Breast epithelium (tissue), 4 donors: ENCODE measurements at places on chromosomes 13 and 19.
A peak's percentile ranks its signal among the peaks of the same experiment; 100 is the strongest.

DNA sequence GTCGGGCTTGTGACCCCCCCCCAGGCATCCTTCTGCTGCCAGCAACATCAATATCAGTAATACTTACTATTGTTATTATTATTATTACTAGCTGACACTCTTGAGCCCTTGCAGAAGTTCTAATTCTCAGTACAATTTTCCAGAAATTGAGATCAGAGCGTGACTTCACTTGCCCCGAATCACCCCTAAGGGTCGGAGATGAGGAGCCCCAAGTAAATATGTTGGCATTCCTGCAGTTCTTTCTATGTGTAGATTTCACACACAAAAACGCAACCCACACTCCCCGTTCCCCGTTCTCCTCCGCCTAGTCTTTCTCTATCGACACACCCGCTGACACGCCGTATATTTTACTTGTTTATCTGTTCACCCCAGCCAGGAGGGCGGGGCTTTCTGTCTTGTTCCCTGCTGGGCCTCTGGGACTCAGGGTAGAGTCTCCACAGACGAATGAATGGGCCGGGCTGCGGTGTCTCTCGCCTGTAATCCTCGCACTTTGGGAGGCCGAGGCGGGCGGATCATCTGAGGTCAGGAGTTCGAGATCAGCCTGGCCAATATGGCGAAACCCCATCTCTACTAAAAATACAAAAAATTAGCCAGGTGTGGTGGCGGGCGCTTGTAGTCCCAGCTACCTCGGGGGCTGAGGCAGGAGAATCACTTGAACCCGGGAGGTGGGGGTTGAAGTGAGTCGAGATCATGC lies 14.7 kb downstream of the TLE5 start:
- DNase-seq = peak; percentile 82

DNA sequence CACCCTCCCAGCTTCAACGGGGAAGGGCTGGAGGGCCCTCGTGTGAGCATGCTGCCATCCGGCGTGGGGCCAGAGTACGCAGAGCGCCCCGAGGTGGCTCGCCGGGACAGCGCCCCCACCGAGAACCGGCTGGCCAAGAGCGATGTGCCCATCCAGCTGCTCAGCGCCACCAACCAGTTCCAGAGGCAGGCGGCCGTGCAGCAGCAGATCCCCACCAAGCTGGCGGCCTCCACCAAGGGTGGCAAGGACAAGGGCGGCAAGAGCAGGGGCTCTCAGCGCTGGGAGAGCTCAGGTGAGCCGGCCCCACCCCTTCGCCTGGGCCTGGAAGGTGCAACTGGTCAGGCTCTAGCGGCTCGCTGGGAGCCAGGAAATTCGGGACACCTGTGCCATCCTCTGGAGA lies 20.0 kb downstream of the PEX11G start:
- no peak for DNase-seq

- no peak for DNase-seq
Observed at GRCh38 chr19:22332924-22333323, 46.7 kb downstream of the ZNF729 start.

DNA sequence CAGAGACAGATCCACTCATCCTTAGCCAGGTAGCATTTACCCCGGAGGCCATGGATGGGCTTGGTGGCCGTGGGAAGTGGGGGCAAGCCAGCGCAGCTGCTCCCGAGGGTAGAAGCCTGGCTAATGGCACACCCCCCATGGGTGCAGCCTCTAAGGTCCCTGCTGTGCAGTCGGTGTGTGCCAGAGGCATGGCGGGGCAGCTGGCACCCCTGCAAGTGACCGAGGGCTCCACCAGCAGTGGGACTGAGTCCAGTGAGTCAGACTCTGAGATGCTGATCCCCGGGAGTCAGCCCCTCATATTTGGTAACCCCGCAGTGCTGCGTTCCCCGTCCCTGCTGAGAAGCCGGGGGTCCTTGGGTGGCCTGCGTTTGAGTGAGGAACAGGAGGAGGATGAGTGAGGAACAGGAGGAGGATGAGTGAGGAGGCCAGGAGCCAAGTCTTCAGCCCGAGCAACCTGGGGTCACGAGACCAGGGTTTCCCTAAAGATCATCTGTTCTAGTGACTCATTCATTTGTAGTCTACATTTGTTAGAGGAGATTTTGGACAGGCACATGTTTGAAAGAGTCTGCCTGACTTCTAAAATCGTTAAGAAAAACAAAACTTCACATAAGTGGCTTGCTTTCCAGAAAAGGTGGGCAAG lies 180.7 kb downstream of the STK24 start:
- DNase-seq = no peak

- DNase-seq = no peak
Observed at GRCh38 chr19:17888260-17888659, 16.5 kb downstream of the SLC5A5 start.

DNA sequence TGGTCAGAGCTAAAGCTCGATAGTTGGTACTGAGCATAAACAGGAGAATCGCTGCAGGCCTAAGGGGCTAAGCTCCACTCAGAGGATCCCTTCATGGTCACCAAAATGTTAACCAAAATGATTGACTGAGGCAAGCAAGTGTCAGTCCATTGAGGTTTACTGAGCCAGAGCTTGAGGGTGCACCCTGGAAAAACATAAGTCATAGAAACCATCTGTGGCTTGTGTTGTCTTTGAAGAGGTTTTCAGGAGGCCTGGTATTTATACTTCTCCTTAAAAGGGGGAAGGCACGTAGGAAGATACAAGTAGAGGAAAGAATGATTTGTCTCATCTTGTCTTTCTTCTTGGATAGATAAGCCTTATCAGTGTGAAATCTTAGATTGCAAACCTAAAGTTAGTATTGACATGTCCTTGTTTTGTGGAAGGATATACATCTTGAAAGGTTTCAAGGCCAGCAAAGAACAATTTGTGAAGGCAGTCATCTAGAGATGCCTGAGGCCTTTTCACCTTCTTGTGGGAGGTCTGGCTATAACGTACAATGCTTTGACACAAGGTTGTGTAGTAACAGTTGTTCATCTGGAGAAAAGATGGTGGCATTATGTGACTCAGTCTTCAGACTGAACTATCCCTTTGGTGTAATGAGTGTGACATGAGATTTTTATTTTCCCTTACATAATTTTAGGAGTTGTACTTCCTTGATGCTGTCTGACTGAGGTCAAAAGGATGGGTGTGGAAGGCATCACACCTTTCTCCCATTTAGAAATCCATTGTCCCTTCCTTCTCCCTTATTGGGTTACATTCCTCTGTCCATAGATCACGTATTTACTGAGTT lies 14.7 kb upstream of the CEACAM6 start:
- DNase-seq = no peak

DNA sequence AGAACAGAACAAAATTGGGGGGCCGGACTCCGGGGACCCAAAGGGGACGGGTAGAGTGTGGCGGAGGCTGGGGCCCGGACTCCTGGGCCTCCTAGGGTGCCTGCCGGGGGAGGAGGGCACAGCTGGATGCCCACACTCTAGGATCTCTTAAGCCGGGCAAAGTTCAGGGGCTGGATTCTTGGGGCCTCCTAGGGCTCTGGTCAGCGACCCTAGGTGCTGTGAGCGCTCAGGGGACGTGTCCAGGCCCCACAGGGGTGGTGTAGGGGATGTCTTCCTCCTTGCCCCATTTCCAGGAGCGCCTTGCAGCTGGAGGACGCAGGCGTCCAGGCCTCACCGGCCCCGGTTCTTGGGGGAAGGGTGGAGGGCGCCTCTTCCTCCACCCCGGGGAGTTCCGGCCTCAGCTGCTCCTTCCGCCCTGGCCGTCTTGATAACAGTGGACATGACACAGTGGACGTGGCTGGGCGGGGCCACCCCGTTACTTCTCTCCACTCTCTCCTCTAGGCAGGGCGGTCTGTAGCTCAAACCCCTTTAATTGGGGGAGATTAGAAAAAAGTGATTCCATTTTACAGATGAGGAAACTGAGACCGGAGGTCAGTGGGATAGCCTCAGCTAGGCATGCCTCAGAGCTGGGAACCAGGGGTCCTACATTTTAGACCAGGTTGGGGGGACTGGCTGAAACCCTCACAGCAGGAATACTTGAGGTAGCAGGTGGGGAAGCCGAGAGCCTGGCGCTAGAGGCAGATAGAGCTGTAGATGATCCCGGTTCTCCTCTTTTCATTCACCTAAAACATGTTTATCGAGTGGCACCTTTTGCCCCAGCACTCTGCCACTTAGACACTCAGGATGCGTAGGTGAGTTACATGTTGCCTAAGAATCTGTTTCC lies 705 bp downstream of the STXBP2 start:
- no peak for DNase-seq

DNA sequence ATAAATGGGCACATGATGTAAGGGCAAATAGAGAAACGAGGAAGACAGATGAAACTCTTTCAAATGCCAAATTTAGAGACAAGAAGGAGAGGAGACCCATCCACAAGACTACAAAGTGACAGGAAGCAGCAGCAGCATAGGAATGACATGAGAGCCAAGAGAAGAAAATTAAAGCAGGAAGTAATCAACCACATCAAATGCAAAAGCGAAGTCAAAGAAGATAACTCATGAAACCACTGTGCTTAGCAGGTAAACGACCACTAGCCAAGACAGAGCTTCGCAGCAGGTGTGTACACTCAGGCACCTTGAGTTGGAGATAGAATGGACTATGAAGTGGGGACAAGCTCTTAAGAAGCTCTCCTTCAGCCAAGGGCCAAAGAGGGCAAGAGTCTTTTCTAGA lies 64.1 kb downstream of the KLF12 start:
- no peak for DNase-seq

GRCh38 chr13:75847588-75847987 lies 211.5 kb downstream of the LMO7 start:
- DNase-seq = no peak

DNA sequence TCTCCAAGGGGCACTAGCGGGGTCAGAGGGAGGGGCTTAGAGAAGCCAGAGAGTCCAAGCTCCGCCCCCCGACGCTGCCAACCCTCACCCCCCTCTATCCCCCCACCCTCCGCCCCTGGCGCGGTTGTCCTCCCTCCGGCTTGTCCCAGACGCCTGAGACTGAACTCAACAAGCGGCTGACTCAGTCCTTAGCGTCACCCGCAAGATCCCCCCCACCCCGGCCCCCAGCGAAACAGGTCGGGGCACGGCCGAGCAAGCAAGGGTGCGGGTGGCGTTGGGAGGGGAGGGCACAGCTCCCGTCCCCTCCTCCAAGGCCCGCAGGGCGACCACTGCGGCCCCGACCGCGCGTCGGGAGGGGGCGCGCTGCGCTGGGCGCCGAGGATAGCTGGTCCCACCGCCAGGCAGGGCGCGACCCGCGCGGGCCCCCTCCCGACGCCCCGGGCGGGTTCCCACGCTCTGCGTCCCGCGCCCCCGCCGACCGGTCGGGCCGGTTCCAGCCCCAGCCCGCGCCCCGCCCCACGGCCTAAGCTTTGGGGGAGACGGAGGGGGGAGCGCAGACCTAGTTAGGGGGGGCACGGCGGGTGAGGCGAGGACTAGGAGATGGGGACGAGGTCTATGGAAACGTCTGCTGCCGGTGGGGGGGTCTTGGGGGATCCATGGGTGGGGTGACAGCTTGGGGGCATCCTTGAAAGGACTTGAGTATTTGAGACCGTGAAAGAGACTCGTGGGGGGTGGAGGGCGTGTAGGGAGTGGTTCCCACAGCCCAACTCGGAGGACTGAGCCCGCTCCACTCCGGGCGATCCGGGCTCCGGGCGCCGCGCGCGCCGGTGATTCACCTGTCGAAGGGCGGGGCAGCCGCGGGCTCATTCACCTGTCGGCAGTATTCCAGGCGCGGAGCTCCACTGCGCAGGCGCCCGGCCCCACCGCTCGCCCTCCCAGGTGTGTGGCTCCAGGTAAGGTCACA lies 5.1 kb downstream of the NOTCH3 start:
- DNase-seq = peak; percentile 80

- peak; percentile 2 for DNase-seq
Observed at GRCh38 chr13:113558461-113558860, 26.1 kb upstream of the TFDP1 start.

DNA sequence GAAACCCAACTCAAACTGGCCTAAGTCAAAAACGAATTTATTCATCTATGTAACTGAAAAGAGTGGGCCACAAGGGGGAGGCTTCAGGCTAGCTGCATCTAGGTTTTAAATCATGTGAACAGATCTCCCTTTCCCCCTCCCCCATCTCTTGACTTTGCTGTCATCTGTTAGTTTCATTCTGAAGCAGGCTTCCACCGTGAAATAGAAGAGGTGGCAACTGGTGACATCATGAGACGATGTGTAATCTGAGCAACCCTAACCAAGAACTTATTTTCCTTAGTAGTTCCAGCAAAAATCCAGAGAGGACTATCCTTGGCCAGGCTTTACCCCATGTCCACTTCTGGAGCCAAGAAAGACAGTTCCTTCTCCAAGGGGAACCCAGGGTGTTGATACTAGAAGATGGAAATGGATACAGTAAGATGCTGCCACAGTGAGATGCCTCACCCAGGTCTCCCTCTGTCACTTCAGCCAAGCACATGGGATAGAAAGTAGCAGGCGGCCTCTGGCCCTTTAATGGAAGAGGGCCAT lies 9.4 kb downstream of the SAMD4B start:
- no peak for DNase-seq

DNA sequence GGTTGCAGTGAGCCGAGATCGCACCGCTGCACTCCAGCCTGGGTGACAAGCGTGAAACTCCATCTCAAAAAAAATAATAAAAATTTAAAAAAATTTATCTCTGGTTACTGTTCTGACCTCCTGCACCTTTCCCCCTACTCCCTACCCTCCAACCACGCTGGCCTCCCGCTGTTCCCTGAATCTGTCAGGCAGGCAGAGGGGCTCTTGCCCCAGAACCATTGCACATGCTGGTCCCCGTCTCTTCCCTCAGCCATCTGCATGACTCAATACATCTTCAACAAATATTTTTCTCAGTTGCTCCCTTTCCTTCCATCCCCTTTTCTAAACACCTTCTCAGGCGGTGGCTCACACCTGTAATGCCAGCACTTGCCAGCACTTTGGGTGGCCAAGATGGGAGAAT lies 1.1 kb upstream of the FAM187B start:
- no peak for DNase-seq

- DNase-seq = peak; percentile 55
Observed at GRCh38 chr19:38975214-38975860, at the start of gene FBXO17. Gene FBXO17 (minus strand): TSS chr19:38975742. CDS start chr19:38950319, 25,423 bp downstream.

DNA sequence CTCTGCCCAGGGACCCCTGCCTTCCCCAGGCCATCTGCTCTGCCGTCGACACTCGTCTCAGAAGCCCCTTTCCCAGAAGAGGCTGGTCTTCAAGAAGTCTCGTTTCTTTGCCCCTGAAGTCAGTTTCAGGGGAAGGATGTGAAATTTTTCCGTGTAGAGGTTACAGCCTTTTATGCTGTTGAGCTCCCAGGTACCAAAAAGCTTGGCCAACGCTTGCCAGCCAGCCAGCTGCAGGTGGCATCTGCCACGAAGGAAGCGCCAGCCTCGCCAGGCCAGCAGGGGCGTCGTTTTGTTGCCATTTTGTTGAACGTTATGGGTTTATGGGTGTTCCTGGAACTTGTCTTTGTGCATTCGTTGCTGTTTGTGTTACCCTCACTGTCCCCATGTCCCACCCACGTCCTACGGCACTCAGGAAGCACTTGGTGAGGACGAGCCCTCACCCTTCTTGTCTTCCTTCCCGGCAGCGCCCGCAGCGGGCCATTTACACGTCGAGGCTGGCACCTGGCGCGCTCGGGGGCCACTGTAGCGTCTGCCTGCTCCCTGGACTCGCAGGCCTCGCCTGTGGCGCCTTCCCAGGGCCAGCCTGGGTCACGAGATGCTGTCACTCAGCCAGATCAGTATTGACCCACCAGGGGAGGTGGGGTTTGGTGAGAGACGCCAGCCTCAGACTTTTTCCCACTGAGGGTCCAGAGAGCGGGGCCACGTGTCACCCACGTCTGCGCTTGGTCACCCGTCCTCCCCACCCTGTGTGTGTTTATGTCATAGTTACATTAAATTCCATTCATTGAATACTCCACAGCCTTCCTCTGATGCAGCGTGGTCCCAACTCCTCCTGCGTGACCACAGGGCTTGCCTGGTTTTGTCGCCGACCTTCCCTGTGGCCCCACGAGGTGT lies 37.1 kb downstream of the AP1M1 start:
- DNase-seq = no peak

GRCh38 chr19:21463449-21464105 lies 41.8 kb upstream of the ZNF429 start:
- DNase-seq = no peak
